Activated CD4-positive, alpha-beta memory T cell treated with anti-CD3 and anti-CD28 coated beads, Interleukin-2, amount 10 ng/mL, durations not matched to agents 7 days and 5 days (primary cell): ENCODE measurements at places on chromosomes 2 and 18. TPM values are rescaled to one million over a fixed set of nuclear protein-coding genes. Genes with fewer than 3 reads are reported as not detected.

DNA sequence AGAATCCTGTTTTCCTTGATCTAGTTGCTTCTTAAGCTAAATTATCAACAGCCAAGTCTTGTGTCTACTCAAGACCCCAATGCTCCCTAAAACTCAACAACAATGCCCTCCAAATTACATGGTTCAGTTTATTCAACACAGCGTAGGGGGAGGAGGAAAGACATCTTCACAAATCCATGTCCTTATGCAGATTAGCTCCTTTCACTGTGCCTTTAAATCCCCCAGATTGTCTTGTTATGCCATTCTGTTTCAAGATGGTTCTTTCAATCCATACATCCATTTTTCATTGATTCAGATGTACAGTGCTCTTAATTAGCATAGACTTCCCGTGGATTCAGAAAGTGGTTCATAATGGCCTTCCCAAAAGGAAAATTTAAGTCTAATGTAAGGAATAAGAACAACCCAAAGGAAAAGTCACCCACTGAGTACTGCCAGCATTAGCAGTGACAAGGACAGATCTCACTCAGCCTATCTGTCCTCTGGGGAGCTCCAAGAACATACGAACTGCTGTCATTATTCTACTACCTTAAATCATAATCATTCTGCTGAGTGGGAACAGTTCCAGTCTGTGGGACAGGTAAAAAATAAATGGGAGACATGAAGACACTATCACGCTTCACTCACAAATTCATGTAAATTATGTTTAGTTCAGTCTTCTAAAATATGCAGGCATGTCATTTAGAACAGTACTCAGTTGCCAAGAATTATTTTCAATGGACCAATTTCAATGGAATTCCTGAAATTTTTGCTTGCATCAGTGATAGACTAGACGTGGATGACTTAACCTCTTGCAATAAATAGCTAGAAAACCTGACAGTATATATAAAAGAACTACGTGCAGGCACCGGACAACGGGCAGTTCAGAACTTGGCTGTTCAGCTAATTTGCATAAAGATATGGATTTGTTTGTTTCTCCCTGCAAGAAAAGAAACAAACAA is 58.9 kb upstream of the RNU4ATAC start:
- peaks cover 52% of the 10 kb centered on the region for H3K36me3 ChIP-seq
- H3K4me3 ChIP-seq, result no peak overlapping the region
- no peaks in the 10 kb centered on the region for H3K27me3 ChIP-seq
- no peak for DNase-seq

Gene FAHD2A
- 37.3 TPM for total RNA-seq

DNA sequence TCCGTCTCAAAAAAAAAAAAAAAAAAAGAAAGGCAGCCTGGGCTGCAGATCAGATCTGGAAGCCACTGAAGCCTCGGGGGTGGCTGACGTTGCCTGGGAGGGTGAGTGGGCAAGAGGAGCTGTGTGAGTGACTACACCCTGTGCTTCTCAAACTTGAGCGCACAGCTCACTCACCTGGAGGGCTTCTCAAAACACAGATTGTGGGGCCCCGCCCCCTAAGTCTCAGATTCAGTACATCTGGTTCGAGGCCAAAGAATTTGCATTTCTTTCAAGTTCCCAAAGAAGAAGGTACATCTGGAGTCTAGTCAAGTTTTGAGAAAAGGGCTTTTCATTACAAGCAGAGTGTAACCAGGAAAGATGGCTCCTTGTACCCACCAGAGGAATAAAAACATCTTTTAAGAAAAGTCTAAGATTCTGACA is 97.7 kb upstream of the CAB39 start:
- no peaks in the 10 kb centered on the region for H3K36me3 ChIP-seq
- H3K4me1 ChIP-seq, result peaks cover 37% of the 10 kb centered on the region
- H3K27me3 ChIP-seq, result no peaks in the 10 kb centered on the region
- no peak overlapping the region for H3K27ac ChIP-seq

DNA sequence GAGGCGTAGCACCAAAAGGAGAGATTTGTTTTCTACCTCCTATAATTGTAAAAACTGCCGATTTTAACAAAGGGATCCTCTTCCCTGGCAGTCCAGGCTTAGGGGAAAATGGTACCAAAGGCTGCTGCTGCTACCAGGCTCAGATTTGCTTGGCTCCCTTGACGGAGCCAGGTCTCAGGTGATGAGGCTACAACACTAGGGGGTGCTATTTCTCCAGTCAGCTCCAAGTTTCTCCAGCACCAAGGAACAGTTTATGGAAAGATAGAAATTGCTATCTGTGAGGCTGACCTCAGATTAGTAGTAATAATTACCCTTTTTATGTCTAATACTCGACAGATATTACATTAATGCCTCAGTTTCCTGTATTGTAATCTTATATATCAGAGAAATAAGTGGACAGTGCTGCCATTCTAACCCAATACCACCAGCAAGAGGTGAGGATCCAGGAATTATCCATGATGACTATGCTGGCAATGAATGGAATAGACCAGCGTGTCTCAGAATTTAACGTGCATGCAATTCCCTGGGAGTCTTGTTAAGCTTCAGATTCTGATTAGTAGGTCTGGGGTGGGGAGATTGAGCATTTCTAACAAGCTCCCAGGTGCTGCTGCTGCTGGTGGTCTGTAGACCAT is 111.3 kb downstream of the ESCO1 start:
- peak; percentile 29 for DNase-seq
- H3K36me3 ChIP-seq, result no peaks in the 10 kb centered on the region
- peaks cover 6% of the 10 kb centered on the region for H3K27me3 ChIP-seq

Gene SKA1
- 45.6 TPM for total RNA-seq

GRCh38 chr18:75782204-75782603 is 354.7 kb upstream of the SMIM21 start:
- H3K27ac ChIP-seq, result no peak overlapping the region
- no peaks in the 10 kb centered on the region for H3K4me1 ChIP-seq
- no peaks in the 10 kb centered on the region for H3K36me3 ChIP-seq
- H3K27me3 ChIP-seq, result no peaks in the 10 kb centered on the region
- no peak for DNase-seq

GRCh38 chr18:9951022-9951859 is 37.4 kb downstream of the VAPA start:
- no peaks in the 10 kb centered on the region for H3K27me3 ChIP-seq
- peaks cover 43% of the 10 kb centered on the region for H3K36me3 ChIP-seq
- DNase-seq, result no peak

Gene RGPD4
- total RNA-seq, result 0.10 TPM

GRCh38 chr2:96163768-96164429 is 18.7 kb upstream of the DUSP2 start:
- H3K4me1 ChIP-seq, result peaks cover 59% of the 10 kb centered on the region
- peak overlapping the region; percentile 66 for H3K4me3 ChIP-seq
- peak overlapping the region; percentile 94 for H3K27ac ChIP-seq
- peak; percentile 65 for DNase-seq

DNA sequence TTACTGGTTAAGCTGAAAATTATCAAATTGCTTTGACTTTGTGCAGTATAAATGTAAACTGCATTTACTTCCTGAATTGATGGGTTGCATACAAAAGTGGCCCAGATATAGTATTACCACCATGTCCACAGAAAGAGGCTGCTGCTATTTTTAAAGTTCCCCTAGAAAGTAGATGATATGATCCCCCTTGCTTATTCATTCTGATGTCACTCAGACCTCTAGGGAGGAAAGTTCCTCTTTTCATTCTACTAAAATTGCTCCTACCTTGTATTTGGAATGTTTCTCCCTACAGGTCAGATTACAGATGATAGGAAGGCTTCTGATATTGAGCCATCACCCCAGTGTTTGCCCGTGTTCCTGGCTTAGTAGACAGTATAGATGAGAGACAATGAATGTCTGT is 247.6 kb upstream of the TNP1 start:
- no peak overlapping the region for H3K4me3 ChIP-seq
- DNase-seq, result no peak
- H3K27me3 ChIP-seq, result peaks cover 14% of the 10 kb centered on the region

Gene ATP6V1B1
- total RNA-seq, result not detected

- H3K27me3 ChIP-seq, result peaks cover 10% of the 10 kb centered on the region
- no peaks in the 10 kb centered on the region for H3K36me3 ChIP-seq
- no peak overlapping the region for H3K4me3 ChIP-seq
- no peak overlapping the region for H3K27ac ChIP-seq
- no peaks in the 10 kb centered on the region for H3K4me1 ChIP-seq
These were observed 9.9 kb downstream of the FABP1 start for GRCh38 chr2:88117973-88118372.

DNA sequence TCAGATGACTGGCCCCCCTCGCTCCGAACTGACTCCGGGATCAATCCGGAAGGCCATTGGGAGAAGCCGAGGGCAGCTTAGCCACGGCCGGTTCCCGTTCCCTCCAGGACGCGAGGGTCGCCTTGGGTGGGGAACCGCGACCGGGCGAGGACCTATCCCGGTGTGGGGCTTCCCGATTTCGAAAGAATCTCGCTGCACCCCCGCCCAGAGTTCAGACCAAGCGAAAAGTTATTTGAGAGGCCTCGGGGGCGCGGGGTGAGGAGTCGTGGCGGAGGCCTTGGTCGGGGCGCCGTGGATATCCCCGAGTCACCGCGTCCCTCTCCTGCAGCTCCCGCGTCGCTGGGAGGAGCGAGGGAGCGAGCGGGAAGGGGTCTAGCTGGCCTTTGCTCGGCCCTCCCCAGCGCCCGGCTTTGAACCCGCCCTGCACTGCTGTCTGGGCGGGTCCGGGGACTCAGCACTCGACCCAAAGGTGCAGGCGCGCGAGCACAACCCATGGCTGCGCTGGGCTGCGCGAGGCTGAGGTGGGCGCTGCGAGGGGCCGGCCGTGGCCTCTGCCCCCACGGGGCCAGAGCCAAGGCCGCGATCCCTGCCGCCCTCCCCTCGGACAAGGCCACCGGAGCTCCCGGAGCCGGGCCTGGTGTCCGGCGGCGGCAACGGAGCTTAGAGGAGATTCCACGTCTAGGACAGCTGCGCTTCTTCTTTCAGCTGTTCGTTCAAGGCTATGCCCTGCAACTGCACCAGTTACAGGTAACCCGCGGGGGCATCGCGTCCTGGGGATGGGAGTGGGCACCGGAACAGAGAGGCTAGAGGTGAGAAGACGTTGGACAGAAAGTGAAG is at the start of gene CYP27A1:
Gene CYP27A1, plus strand, starts transcription at position 457 of the 837 bp plus-strand sequence. Its CDS starts 36 bp downstream, at position 493.
- peaks cover 7% of the 10 kb centered on the region for H3K36me3 ChIP-seq
- H3K4me1 ChIP-seq, result peaks cover 2% of the 10 kb centered on the region
- no peak for DNase-seq
- no peak within 1 kb of the TSS for H3K4me3 ChIP-seq
- peaks cover 45% of the 10 kb centered on the region for H3K27me3 ChIP-seq
